ENCODE measurements at places on chromosomes 7 and 10.

DNA sequence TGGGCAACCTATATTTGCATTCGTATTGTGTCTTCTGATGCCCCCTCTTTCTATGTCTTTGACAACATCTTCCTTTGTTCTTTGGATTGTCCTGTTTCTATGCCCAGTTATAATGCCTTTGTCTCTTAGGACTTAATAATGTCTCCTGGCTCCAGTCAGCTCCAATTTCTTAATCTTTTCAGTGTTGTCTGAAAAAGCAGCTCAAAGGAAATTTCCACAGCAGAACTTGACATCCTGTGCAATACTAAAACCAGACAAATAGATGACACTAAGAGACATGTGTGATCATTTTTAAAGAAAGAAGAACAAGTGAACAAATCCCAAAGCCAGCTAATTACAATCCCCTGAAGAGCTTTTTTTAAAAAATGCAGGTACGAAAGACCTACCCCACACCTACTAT is 47.7 kb upstream of the RNF148 start:
- no peak for DNase-seq

- no peak for DNase-seq
Measured at GRCh38 chr7:44805950-44806349, 9.5 kb downstream of the PPIA start.

DNA sequence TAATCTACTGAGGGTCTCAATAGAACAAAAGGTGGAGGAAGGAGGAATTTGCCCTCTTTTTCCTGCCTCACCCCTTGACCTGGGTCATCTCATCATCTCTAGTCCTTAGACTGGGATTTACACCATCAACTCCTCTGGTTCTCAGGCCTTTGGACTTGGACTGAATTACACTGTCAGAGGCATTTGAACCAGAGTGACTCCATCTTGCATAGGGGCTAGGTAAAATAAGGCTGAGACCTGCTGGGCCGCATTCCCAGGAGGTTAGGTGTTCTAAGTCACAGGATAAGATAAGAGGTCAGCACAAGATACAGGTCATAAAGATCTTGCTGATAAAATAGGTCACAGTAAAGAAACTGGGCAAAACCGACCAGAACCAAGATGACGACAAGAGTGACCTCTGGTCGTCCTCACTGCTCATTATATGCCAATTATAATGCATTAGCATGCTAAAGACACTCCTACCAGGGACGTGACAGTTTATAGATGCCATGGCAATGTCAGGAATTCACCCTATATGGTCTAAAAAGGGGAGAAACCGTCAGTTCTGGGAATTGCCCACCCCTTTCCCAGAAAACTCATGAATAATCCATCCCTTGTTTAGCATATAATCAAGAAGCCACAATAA is 84.0 kb downstream of the C1GALT1 start:
- no peak for DNase-seq

GRCh38 chr10:127928021-127928806 is 21.3 kb downstream of the PTPRE start:
- no peak for DNase-seq

DNA sequence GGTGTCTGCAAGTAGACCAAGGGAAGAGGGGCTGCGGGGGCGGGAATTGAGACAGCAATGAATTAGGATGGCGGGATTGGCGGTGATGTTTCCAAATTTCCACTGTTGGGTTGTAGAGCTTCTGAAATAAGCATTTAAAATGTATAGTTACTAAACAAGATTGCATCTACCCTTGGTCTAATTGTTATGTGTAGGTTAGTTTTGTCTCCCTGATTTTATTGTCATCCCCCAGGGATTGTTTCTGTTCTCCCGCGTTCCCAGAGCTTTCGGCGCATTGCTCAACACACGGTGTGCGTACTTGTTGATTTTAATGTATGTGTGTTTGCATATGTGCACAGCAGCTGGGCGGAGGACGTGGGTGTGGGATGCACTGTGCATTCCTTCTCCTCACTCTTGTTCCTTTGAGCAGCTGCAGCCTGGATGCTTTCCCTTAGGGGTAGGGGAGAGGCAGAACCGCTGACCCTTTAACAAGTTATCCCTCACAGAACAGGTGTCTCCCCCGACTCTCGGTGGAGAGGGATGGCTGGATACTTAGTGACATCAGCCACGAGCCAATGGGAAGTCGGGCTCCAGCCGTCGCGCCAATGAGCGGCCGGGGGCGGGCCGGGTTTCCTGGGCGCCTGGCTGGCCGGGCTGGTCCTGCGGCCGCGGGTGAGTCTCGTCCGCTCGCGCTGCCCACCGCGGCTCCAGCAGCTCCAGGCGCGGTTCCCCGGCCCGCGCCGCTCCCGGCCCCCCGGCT is at the start of gene TSPAN33:
Gene TSPAN33, plus strand, starts transcription at position 613 of the 739 bp plus-strand sequence. CDS start 274 bp downstream, outside the sequence.
- DNase-seq, result peak; percentile 94

DNA sequence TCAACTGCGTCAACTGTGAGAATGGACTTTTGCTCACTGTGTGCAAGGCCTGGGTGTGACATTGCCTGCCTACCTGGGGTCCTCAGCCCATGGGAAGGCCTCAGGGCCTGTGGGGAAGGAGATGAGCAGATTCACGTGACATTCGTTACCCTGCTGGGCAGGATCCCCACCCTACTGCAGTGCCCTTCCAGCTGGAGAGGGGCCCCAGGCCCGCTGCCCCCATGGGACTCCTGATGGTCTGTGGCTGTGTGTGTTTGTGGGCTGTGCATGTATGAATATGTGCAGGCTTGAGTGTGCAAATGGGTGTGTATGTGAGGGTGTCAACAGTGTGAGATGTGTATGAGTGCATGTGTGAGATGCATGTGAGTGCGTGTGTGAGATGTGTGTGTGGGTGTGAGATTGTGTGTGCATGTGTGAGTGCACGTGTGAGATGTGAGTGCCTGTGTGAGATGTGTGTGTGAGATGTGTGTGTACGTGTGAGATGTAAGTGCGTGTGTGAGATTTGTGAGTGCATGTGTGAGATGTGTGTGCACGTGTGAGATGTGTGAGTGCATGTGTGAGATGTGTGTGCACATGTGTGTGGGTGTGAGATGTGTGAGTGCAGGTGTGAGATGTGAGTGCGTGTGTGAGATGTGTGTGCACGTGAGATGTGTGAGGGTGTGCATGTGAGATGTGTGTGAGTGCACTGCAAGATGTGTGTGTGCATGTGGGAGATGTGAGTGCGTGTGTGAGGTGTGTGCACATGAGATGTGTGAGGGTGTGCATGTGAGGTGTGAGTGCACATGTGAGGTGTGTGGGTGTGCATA is 29.7 kb downstream of the PPIF start:
- DNase-seq, result no peak

GRCh38 chr7:8232999-8233847 is 28.7 kb downstream of the ICA1 start:
- DNase-seq, result no peak

DNA sequence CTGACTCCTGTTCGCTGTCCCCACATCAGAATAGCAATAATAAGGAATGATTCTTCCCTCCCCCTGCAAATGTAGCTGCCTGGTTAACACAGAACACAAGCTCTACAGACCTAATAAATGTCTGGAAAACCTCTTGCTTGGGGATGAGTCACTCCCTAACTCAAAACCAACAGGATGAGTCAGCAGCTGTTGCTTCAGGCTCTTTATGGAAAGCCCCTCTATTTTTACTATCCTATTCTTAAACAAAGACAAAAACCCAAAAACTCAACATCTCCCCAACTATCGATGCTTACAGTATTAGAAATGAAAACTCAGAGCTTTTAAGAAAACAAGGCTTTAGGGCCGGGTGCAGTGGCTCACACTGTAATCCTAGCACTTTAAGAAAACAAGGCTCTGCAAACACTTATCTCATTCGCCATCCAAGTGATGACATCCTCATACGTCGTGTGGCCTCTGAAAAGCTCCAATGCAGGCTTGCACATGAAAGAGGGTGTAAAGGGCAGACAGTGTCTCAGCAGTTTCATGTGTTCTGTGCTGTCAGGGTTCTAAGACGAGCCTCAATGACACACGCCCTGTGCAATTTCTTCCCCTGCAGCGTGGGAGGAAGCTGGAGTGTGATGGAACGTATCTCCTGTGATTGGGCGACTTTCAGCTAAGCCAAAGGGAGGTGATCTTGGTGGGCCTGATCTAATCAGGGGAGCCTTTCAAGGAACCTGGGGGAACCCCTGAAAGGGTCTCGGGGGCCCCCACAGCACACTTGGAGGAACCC is 70.1 kb downstream of the AMZ1 start:
- DNase-seq, result peak; percentile 68

DNA sequence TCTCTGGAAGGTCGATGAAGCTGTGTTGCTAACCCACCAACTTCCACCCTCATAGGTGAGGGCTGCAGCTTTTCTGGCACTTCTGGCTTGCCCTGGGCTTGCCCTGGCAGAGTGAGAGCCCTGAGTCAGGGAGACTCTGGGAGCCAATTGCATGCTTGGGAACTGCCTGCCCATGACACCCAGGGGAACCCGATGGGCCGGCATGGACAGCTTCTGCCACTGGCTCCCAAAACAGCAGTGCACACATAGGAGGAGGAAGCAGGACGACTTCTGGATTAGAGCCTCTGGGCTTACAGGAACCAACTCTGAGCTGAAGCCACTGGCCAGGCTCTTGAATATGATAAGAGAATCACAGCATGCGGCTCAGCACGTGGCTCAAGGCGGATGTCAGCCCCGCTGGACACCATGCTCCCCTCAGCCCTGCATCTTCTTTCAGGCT is 135.2 kb upstream of the UNC5B start:
- DNase-seq, result no peak

GRCh38 chr10:66833861-66834260 is 92.0 kb upstream of the LRRTM3 start:
- DNase-seq, result no peak

- DNase-seq, result no peak
Measured at GRCh38 chr7:92727755-92728154, 108.6 kb downstream of the CDK6 start.

GRCh38 chr7:135714534-135715009 is 13.4 kb downstream of the SLC13A4 start:
- DNase-seq, result no peak

- no peak for DNase-seq
Measured at GRCh38 chr10:124287791-124288190, 130.9 kb downstream of the OAT start.

DNA sequence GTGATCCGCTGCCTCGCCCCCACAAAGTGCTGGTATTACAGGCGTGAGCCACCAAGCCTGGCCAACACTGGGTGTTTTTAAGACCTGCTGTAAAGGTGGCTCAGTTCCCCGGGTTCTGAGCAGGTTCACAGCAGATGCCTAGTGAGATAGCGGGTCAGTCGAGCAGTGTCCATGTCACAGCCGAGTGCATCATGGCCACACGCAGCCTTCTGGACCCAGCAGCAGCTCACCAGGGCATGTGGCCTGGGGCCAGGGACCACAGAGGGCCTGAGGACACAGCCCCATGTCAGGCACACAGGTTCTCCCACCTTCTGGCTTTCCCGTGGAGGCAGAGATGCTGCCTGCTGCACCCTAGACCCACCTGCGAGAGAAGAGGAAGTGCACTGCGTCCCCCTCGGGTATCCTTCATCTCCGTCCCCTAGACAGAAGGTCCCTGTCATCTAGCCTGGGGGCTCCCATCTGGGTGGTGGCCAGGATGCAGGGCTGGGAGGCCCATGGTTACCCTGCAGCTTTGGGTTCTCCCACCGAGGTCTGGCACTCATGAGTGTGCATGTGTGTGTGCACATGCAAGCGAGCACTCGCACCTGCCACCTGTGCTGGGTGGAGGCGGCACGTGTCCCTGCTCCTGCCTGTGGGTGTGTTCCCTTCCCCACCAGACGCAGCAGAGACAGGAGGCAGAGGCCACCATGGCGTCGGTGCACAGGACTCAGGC is 98.6 kb downstream of the NKX6-2 start:
- DNase-seq, result no peak

- no peak for DNase-seq
Measured at GRCh38 chr10:121694327-121694965, 96.2 kb upstream of the FGFR2 start.

- DNase-seq, result no peak
Measured at GRCh38 chr10:76026905-76027304, 595.5 kb downstream of the LRMDA start.

- DNase-seq, result no peak
Measured at GRCh38 chr7:100899432-100899831, 3.7 kb upstream of the ACHE start.

DNA sequence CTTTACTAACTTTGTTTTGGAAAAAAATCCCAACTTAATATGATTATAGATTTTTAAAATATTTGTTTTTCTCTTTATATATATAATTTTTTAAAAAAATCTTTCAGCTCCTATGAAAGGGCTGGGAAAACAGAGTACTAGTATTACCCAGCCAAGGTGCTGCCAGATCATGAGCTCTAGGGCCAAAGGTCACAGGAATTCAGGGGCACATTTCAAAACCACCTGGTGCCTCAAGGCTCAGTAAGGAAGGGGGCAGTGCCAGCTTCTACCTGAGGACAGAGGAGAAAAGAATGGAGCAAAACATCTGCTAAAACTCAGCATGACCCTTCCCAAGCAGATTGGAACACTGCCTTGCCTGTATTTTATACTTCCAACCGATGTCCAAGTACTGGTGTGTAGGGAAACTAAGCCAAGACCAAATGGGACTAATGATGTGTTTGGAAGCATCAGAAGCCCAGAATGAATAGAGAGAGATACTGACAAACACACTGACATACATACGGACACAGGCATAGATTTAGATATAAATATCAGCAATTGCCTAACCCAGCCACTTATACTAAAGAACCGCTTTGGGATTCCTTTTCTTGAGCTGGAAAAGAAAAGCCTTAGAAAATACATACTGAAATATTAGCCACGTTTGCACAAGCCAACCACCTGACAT is 667.3 kb downstream of the PARD3 start:
- DNase-seq, result no peak

DNA sequence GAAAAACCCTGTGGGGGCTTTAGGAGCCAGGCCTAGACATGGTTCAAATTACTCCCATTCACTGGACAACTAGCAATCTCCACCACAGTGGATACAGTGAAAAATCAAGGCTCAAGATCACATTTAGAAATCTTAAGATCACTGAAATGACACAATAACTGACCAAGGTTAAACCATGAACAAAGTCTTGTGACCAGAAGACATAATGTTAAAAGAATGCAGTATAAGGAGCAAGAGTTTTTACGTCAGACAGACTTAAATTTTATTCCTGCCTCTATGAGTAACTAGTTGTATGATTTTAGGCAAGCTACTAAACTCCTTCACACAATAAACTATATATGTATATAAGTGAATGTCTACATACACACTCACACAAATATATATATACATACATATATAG is 68.5 kb downstream of the MICU1 start:
- DNase-seq, result no peak
